ENCODE measurements at places on chromosomes 5 and 9.

- DNase-seq: no peak
Observed at GRCh38 chr5:35146406-35146805, 83.9 kb downstream of the PRLR start.

GRCh38 chr5:62082370-62082801, 223.6 kb upstream of the KIF2A start:
- no peak for DNase-seq

GRCh38 chr5:143525176-143525575, 121.7 kb upstream of the NR3C1 start:
- DNase-seq: no peak

DNA sequence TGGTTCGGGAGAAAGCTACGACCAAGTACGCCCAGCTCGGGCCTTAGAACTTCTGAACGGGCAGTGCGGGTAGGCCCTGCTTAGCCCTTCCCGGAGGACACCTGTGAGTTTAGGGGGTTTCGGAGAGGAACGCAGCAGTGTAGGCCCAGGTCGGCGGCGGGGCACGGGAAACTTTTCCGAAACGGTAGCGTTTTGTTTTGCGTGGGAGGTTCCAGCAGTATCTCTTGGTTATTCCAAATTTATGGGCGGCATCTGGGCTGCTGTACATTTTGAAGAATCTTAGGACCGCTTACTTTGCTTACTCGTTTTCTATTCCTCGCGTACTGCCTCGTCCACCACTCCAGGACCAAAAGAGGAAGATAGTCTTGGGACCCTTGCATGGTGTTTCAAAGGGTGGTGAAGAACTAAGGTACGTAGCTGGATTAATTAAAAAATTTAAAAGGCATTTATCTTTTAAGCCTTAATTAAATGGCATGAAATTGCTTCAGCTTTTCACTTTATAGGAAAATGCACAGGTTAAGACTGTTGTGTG, 492 bp downstream of the TENT2 start:
- DNase-seq: no peak

- DNase-seq: no peak
Observed at GRCh38 chr5:9971301-9971700, 278.4 kb downstream of the ATPSCKMT start.

- DNase-seq: no peak
Observed at GRCh38 chr9:72596451-72597180, 75.2 kb downstream of the TMC1 start.

DNA sequence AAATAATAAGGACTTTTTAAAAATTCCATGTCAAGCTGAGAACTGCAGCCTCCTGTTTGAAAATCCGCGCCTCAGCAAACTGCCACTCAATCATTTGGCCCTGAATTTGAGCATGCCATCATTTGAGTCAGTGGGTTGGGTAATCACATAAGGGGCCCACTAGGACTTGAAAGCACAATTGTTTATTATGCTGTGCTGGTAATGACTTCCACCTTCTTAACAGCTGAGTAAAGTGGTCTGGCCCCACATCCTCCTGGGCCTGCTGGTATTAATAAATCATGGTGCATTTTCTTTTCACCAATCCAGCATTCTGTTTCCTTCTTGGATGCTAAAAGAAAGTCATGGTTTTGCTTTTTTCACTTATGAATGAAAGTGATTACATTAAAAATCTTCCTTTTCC, 103.0 kb upstream of the CTSL start:
- DNase-seq: no peak

- DNase-seq: no peak
Observed at GRCh38 chr5:127583866-127584265, 65.0 kb upstream of the CTXN3 start.

DNA sequence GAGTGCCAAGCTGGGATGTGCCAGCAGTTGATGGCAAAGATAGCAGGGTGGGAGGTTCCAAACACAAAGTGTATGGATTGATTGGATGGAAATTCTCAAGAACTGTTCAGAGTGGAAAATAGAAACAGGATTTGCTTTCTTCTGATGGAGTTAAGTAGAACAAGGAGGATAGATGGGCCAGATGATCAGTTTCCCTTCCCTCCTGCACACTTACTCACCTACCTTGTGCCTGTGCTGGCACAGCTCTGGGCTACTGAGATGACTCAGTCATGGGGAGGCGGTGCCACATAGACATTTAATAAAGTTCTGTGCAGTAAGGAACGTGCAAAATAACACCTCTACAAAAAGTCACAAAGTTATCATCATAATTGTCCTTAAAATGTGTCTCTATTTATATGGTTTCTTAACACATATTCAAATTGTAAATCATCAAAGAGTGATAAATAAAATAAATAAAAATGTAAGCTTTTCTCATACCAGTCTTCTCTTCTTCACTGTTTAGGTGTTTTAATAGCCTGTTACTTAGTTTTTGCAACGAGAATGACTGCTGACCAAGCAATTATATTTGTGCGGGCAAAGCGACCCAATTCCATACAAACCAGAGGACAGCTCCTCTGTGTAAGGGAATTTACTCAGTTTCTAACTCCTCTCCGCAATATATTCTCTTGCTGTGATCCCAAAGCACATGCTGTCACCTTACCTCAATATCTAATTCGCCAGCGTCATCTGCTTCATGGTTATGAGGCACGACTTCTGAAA, 12.7 kb downstream of the PTPDC1 start:
- no peak for DNase-seq

- no peak for DNase-seq
Observed at GRCh38 chr9:73743826-73744225, 592.2 kb downstream of the ANXA1 start.

DNA sequence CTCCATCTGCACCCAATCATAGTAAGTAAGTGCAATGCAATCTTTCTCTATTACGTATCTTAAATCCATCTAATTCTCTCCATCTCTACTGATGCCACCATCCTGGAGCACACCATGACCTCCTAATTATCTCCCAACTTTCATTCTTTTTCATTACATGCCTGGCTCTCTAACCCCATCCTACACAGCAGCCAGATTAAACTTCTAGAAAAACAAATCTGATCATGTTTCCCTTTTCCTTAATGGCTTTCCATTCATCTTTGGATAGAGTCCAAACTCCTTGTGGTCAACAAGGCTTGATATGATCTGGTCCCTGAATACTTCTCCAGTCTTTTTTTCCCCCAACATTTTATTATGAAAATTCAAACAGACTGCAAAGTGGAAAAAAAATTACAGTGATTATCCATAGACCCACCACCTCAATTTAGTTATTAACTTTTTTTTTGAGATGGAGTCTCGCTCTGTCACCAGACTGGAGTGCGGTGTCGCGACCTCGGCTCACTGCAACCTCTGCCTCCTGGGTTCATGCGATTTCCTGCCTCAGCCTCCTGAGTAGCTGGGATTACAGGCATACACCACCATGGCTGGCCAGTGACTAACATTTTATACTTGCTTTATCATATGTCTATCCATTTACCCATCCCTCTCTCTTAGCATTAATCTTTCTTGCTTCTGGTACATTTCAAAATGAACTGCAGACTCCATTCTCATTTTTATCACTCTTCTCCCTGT, 5.2 kb downstream of the PPP2R2B start:
- DNase-seq: no peak

- DNase-seq: no peak
Observed at GRCh38 chr9:79572032-79572607, 355 bp downstream of the TLE4 start.

DNA sequence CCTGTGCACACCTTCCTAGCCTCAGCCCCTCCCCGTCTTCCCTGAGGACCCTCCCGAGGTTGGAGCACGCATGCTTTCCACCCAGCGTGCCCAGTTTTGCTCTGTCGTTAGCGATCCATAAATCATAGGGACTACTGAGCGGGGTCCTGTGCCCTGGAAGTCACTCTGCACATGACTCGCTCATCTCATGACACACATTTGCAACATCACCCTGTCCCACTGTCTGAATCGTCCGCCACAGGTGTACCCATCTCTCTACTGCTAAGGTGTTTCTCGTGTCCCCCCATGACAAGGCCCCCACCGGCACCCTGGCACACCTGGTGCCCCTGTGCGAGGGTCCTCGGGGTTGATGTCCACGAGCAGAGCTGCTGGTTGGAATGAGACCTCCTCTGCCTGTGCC, 69.0 kb upstream of the BARHL1 start:
- no peak for DNase-seq

DNA sequence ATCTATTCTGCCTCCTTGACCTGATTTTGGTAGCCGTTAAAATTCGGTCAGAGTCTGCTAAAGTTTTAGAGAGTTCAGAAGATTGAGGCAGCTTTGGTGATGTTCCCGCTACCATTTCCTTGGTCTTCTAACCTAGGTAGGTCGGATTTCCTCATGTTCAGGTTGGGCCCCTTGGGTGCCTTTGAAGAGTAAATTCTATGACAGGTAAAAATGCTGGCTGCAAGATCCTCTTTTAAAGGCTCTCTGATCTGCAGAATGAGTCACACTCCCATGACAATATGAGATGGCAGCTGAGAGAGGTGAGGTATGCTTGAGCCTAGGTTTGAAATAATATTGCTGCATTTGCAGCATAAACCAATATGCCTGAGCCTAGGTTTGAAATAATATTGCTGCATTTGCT, 198.9 kb downstream of the TSSK1B start:
- DNase-seq: no peak

DNA sequence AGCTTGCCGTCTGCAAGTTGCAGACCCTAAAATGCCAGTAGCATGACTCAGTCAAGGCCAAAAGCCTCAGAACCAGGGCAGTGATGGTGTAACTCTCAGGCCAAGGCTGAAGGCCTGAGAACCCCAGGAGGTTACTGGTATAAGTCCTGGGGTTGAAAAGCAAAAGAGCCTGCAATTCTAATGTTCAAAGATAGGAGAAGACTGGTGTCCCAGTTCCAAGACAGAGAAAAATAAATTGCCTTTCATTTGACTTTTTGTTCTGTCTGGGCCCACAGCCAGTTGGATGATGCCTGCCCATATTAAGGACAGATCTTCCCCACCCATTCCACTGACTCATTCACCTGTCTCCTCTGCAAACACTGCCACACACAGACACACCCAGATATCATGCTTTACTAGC, 673.2 kb downstream of the CDH18 start:
- DNase-seq: no peak

DNA sequence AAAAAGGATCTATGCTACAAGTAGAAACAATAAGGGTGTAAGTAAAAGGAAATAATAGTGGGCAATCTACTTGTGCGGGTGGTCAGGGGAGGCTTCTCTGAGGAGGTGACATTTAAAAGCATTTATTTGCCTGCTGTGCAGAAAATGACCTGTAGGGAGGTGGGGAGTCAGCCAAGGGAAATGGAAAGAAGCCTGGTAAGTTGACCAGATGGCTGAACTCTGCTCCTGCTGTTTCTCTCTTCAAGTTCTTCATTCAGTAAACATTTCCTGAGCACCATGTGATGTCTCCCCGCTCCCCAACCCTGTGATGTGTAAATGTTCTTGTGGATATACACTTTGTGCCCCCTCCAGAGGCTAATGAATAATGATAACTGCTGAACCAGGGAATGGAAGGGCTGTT, 9.9 kb upstream of the SPIN1 start:
- DNase-seq: no peak

DNA sequence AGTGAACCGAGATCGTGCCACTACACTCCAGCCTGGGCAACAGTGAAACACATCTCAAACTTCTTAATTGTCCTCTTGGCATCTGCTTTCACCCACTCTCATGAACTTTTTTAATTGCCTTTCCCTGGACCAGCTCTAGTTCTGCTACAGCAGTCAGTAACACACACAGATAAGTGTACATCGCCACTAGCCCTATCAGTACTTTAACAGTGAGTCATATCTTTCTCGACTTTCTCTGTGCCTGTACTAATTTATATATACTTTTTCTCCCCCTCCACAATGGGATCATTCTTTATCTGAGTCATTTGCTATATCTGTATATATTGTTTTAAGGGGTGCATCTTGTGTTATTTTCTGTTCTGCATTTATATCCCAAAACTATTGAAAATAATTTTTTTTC, 6.7 kb downstream of the CDC37L1 start:
- DNase-seq: no peak

DNA sequence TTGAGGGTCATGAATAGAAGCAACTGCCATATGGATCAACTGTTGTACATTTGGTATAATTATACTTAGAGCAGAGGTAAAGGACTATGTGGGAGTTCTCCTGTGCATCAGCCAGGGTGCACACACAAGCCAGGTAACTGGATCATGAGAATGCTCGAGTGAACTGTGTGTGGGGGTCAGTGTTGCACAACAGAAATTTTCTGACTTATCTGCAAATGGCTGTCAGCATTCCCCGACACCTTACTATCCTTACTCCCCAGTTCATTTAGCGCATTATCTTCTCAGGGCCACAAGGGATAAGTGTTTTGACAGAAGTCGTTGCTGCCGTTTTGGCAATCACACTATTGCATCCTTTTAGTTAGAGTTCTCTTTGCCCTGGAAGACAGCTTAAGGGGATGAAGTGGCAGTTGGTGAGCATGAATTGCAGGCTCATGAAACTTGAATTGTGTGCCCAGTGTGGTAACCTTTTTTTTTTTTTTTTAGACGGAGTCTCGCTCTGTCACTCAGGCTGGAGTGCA, 1.7 kb downstream of the CANX start:
- DNase-seq: no peak

DNA sequence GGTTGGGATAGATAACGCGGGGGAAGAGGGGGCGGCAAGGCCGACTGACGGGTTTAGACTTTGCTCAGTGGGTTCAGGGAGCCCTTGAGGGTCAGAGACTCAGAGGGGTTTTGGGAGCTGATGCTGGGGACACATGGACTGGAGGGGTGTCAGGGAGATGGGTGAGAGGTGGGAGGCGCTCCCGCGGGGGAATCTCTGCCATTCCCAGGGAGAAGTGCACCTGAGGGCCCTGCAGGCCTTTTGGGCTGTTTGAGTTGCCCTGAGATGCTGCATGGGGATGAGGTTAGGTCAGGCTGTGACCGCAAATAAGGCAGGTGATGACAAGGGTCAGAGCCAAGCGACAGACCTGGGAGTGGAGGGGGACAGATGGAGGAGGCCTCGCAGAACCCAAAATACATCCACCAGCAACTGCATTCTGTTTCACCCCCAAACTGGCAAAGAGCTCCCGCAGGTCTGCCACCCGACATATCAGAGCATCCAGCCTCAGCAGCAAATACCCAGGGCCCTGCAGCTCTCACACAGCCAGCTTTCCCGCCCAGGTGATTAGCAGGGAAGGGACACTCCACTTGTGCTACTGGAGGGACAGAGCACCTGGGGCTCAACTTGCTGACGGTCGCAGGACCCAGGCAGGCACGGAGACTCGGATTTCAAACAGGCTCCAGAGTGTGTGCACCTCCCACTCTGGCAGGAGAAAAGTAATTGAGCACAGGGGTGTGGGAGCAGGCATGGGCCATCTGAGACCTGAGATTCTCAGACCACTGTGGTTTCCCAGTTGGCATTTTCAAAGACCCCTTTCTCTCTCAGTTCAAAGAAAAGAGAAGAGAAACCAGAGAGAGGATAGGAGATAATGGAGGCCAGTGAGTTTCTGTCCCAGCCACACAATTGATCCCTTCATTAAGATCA, 26.4 kb downstream of the TMOD1 start:
- no peak for DNase-seq

GRCh38 chr5:112923148-112923917, 1.3 kb upstream of the REEP5 start:
- no peak for DNase-seq

GRCh38 chr5:67511911-67512310, 315.3 kb upstream of the CD180 start:
- no peak for DNase-seq

GRCh38 chr5:154055201-154055600, 16.4 kb downstream of the MFAP3 start:
- no peak for DNase-seq

GRCh38 chr9:114613087-114613486, 2.0 kb downstream of the TMEM268 start:
- DNase-seq: no peak

GRCh38 chr5:98121036-98121936, 652.2 kb upstream of the RGMB start:
- DNase-seq: no peak
